ENCODE measurements at places on chromosomes 6 and 20.

DNA sequence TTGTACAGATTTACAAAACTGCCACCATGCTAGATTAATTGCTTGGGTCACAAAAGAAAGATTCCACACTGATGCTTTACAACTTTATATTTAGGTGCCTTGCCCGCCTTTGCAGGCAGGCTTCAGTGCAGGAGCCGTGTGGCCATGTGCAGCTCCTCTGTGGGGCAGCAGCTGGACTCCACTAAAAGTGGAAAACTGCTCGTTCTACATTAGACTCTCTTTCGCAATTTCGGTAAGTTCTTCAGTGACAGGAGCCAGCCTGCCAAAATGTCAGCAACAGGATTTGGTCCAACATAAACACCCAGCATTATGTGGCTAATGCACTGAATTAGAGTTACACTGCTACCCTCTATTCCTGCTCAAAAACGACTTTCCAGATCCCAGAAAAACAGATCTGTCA, 174.4 kb upstream of the KCNK16 start:
- no peak for DNase-seq

GRCh38 chr6:30626484-30627366, at the start of gene ATAT1:
ATAT1 (plus strand) TSS chr6:30626874.
- DNase-seq: peak; percentile 90

- no peak for DNase-seq
These were observed 58.4 kb downstream of the SYTL3 start for GRCh38 chr6:158708239-158708638.

GRCh38 chr6:53199156-53199555, 50.5 kb upstream of the GCM1 start:
- DNase-seq: no peak

DNA sequence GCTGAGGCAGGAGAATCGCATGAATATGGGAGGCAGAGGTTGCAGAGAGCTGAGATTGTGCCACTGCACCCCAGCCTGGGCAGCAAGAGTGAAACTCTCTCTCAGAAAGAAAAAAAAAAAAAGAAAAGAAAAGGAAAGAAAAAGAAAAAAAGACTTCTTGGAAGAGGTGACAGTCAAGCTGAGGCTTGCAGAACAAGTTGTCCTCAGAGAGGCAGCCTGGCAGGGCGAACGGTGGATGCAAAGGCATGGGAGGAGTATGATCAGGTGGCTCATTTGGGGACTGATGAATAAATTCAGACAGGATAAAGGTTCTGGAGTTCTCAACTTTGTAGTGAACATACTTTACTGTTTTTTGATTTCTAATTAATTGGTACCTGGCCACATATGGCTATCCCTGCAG, 12.4 kb downstream of the ZNF341 start:
- no peak for DNase-seq

Data from activated naive CD4-positive, alpha-beta T cell treated with Interleukin-2 at 50 U/mL for 16 hours (primary cell).